ENCODE measurements at places on chromosomes 3 and 15.

DNA sequence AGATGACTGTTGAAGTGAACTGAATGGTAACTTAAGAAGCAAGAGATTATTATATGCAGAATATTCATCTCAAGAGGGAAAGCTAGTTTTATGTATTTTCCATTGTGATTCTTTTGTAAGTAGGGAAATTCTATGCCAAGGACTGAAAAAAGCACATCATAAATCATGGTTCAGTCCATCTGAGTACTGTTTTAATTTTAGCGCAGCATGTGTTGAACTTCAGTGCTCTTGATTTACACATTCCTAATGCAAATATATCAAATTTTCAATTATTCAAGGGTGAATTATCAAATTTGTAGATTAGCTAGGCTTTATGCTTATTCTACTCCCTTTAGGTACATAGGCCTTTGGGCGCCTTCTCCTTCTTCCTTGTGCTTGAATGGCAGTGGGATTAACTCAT, 50.3 kb upstream of the TCF12 start:
- H3K4me3 ChIP-seq = no peak overlapping the region
- H3K4me1 ChIP-seq = peaks cover 23% of the 10 kb centered on the region
- no peak for DNase-seq

DNA sequence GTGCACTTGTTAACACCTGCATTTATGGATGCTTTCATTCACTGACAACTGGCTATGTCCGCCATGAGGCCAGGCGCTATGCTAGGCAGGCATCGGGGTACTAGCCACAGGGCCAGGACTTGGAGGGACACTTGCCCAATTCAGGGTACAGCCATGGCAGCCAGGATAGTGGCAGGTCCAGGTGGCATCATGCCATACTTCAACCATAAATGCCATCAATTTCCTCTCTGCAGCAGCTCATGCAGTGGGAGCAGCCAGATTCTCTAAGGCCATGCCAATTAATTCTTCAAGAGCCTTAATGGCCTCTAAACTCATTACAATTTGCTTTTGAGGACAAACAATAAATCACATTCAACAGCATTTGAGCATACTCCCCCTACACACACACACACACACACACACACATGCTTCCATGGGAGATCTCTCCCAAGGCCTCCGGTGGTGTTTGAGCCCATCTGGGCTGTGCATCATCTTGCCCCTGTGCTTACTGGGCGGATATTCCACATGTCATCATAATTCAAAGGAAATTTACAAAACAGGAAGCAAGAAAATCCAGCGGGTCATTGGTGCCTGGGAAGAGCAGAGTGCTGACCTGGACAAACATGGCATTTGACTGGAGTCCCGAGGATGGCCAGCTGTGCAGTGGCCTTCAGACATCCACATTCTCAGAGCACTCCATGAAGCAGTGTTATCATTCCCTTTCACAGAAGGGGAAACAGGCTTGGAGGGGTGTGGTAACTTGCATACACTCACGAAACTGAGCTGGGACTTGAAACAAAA, 109.1 kb downstream of the IQSEC1 start:
- DNase-seq = no peak
- no peaks in the 10 kb centered on the region for H3K36me3 ChIP-seq
- peaks cover 16% of the 10 kb centered on the region for H3K4me1 ChIP-seq
- no peak overlapping the region for H3K4me3 ChIP-seq

DNA sequence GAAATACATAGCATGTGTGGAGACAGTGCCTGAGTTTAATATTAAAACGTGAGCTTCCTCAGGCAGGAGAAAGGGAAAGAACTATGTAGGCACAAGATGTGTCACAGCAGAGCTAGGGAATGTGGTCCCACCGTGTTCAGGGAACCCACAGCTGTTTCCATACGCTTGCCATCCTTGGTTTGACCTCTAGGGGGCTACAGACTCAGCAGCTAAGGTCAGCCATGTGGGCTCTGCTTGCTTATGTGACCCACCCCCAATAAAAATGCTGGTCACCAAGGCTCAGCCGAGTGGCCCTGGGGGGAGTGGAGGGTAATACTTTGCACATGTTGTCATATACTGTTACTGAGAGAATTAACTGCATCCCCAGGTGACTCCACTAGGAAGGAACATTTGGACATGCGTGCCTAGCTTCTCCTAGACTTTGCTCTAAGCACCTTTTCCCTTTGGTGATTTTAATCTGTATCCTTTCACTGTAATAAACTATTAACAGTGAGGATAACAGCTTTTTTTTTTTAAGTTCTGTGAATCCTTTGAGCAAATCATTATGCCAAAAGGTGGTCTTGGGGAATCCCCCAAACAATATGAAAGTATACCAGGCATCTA, 3.3 kb downstream of the TUBGCP5 start:
- no peaks in the 10 kb centered on the region for H3K4me1 ChIP-seq
- no peak overlapping the region for H3K27ac ChIP-seq
- no peak overlapping the region for H3K4me3 ChIP-seq

DNA sequence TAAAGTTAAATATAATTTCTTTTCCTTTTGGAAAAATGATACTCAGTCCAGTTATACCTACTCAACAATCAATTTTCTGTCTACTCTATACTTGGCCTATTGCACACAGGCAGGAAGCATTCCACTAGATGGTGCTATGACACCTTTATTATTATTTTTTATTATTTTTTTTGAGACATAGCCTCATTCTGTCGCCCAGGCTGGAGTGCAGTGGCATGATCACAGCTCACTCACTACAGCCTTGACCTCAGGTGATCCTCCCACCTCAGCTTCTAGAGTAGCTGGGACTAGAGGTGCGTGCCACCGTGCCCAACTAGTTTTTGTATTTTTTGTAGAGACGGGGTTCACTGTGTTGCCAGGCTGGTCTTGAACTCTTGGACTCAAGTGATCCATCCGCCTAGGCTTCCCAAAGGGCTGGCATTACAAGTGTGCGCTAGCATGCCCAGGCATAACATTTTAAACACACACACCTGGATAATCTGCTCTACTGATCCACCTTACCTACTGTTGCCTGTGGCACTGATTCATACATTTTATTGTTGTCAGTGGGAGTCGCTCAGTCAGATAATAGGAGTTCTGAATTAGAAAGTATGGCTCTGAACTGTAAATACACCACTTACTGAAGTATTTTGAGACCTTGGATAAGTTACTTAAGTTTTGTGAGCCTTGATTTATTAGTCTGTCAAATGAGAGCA, 56.2 kb downstream of the EIF3J start:
- no peak overlapping the region for H3K27ac ChIP-seq
- DNase-seq = no peak
- H3K4me1 ChIP-seq = no peaks in the 10 kb centered on the region

GRCh38 chr15:57463360-57463759, 87.1 kb downstream of the CGNL1 start:
- H3K27ac ChIP-seq = no peak overlapping the region
- H3K27me3 ChIP-seq = no peaks in the 10 kb centered on the region
- H3K4me1 ChIP-seq = peaks cover 6% of the 10 kb centered on the region
- no peak for DNase-seq
- no peaks in the 10 kb centered on the region for H3K36me3 ChIP-seq

DNA sequence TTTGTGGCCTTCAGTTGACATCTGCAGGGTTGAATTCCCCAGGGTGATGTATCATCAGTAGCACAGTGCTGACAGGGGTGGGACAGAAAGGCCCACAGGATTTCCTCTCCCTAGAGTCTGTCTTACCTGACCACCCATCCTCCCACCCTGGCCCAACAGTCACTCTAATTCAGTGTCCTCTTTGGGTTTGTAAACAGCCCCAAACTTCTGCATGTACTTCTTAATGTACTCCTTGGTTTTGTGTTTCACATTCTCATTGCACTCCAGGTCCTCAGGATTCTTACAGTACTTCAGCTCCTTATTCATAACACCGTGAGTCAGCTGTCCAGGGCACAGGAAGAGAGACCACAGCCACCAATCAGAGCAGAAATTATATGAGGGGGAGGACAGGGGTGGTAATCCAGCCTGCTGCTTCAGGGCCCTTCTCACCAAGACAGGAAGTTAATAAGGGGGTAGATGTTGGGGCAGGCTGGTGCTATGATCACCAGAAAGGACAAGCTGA, 37.5 kb downstream of the NBEAL2 start:
- H3K27ac ChIP-seq = peak overlapping the region; percentile 59
- no peak overlapping the region for H3K4me3 ChIP-seq
- H3K36me3 ChIP-seq = peaks cover 28% of the 10 kb centered on the region
- DNase-seq = peak; percentile 88
- no peaks in the 10 kb centered on the region for H3K27me3 ChIP-seq

- H3K36me3 ChIP-seq = no peaks in the 10 kb centered on the region
- no peak overlapping the region for H3K4me3 ChIP-seq
- H3K4me1 ChIP-seq = no peaks in the 10 kb centered on the region
- no peak overlapping the region for H3K27ac ChIP-seq
- no peaks in the 10 kb centered on the region for H3K27me3 ChIP-seq
- DNase-seq = no peak
These were observed 331.2 kb downstream of the ULK4 start for GRCh38 chr3:41630708-41631107.

GRCh38 chr15:41832875-41833274, 5.0 kb downstream of the JMJD7 start:
- H3K27ac ChIP-seq = no peak overlapping the region
- no peak for DNase-seq
- H3K36me3 ChIP-seq = peaks cover 2% of the 10 kb centered on the region
- no peaks in the 10 kb centered on the region for H3K27me3 ChIP-seq

GRCh38 chr3:38980938-38981337, 70.8 kb downstream of the SCN11A start:
- peaks cover 6% of the 10 kb centered on the region for H3K4me1 ChIP-seq
- H3K4me3 ChIP-seq = no peak overlapping the region
- H3K27me3 ChIP-seq = no peaks in the 10 kb centered on the region
- no peaks in the 10 kb centered on the region for H3K36me3 ChIP-seq

- H3K36me3 ChIP-seq = no peaks in the 10 kb centered on the region
- H3K27ac ChIP-seq = no peak overlapping the region
- no peaks in the 10 kb centered on the region for H3K4me1 ChIP-seq
- H3K4me3 ChIP-seq = no peak overlapping the region
These were observed 38.3 kb downstream of the RSRC1 start for GRCh38 chr3:158148218-158148617.

- H3K27me3 ChIP-seq = no peaks in the 10 kb centered on the region
- no peak overlapping the region for H3K4me3 ChIP-seq
- no peak overlapping the region for H3K27ac ChIP-seq
- H3K4me1 ChIP-seq = no peaks in the 10 kb centered on the region
- no peak for DNase-seq
These were observed 468.9 kb upstream of the CCDC54 start for GRCh38 chr3:106908181-106908938.

GRCh38 chr15:22930782-22931484, 49.2 kb downstream of the CYFIP1 start:
- DNase-seq = peak; percentile 18
- H3K27ac ChIP-seq = no peak overlapping the region
- H3K36me3 ChIP-seq = peaks cover 19% of the 10 kb centered on the region
- H3K4me3 ChIP-seq = no peak overlapping the region
- peaks cover 3% of the 10 kb centered on the region for H3K4me1 ChIP-seq

DNA sequence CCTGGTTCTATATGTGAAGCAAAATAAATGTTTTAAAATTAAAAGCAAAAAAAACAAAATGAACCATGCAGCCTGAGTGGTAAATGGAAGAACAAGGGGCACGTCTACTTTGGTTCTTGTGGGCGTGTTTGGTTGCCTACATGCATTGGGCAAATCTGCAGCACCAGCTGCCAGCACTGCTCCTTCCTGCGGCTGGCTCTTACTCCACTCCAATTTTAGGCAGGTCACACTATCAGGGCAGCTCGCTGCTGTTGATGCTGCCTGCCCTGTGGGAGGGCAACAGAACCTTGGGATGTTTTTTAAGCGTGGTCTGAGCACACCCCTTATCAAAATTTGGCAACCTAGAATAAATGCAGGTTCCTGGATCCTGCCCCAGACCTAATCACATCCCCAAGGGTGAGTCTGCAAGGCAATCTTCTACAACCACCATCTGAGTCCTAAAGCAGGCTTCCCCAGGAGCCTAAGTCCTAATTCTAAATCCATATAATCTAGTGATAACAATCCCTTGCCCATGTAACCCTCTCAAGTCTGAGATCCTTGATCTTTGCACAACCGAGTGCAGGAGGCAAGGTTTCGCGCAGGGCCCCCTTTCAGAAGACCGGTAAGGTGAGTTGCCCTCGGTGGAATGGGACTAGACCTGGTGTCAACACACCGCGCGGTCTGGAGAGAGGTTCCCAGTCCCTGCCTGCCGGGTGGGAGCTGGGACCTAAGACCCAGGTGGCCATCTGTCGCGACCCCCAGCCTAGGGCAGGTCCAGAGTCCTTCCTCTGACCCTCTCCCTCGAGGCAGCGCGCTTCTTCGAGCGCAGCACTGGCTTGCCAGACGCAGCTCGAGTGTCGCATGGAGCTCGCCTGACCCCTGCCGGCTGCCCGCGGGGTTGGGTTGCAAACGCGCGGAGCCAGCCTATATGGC, 15.9 kb downstream of the IVD start:
- H3K27me3 ChIP-seq = no peaks in the 10 kb centered on the region
- no peaks in the 10 kb centered on the region for H3K4me1 ChIP-seq
- H3K36me3 ChIP-seq = peaks cover 3% of the 10 kb centered on the region
- H3K27ac ChIP-seq = no peak overlapping the region
- no peak overlapping the region for H3K4me3 ChIP-seq
- no peak for DNase-seq

DNA sequence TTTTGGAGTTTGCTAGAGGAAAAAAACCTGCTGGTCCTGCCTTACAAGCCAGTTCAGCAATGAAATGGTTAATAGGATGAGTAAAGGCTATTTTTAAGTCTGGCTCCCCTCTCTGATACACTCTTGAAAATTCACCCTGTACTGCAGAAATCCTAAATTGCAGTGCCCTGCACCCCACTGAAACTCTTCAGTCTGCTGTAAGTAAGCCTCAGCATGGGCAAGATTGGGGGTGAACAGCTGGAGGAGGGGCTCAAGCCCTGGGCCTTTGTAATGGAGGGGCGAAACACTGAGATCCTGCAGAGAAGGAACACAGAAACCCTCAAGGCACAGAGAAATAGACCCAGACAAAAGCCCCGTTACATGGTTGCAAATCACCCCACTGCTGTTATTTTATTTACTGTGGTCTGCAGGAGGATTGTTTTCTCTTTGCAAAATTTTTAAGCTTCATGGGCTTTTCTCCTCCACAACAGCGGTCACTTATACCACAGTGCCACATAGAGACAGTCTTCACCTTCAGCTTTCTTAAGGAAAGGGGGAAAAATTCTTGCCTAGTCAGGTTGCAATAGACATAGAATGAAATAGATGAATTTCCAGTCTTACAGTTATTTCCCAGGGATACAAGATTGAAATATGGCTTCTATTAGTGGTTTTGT, 45.0 kb downstream of the SOX2 start:
- H3K27me3 ChIP-seq = no peaks in the 10 kb centered on the region
- H3K36me3 ChIP-seq = no peaks in the 10 kb centered on the region
- no peak for DNase-seq
- H3K27ac ChIP-seq = no peak overlapping the region
- H3K4me1 ChIP-seq = peaks cover 3% of the 10 kb centered on the region

GRCh38 chr15:39272901-39273300, 308.0 kb upstream of the THBS1 start:
- H3K4me1 ChIP-seq = peaks cover 28% of the 10 kb centered on the region
- H3K27me3 ChIP-seq = no peaks in the 10 kb centered on the region
- H3K36me3 ChIP-seq = no peaks in the 10 kb centered on the region
- no peak overlapping the region for H3K27ac ChIP-seq

- H3K27ac ChIP-seq = no peak overlapping the region
- no peaks in the 10 kb centered on the region for H3K27me3 ChIP-seq
- peaks cover 18% of the 10 kb centered on the region for H3K36me3 ChIP-seq
- H3K4me1 ChIP-seq = peaks cover 13% of the 10 kb centered on the region
These were observed 4.3 kb downstream of the SLC25A38 start for GRCh38 chr3:39387411-39387975.
